ENCODE measurements at places on chromosomes 13 and 19.

DNA sequence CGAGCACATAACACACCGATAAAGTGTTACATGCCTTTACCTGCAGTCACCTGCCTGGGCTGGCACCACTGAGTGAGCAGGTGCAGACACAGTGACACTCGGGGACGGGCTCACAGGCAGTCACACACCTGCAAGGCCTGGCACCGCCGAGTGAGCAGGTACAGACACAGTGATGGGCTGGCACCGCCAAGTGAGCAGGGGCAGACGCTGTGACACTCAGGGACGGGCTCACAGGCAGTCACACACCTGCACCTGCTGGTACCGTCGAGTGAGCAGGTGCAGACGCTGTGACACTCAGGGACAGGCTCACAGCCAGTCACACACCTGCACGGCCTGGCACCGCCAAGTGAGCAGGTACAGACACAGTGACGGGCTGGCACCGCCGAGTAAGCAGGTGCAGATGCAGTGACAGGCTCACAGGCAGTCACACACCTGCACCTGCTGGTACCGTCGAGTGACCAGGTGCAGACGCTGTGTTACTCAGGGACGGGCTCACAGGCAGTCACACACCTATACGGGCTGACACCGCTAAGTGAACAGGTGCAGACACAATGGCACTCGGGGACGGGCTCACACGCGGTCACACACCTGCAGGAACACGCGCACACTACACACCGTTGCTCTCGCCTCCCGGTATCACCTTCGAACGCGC lies 470 bp downstream of the ZNF835 start:
- DNase-seq = no peak

- DNase-seq = no peak
Observed at GRCh38 chr19:33462112-33462791, 59.3 kb downstream of the PEPD start.

DNA sequence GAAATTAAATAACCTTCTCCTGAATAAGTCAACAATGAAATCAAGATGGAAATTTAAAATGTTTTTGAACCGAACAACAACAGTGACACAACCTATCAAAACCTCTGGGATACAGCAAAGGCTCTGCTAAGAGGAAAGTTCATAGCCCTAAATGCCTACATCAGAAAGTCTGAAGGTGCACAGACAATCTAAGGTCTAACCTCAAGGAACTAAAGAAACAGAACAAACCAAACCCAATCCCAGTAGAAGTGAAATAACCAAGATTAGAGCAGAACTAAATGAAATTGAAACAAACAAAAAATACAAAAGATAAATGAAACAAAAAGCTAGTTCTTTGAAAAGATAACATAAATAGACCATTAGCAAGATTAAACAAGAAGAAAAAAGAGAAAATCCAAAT lies 9.0 kb downstream of the UGGT2 start:
- no peak for DNase-seq

- no peak for DNase-seq
Observed at GRCh38 chr13:34208336-34208735, 390.4 kb downstream of the RFC3 start.

DNA sequence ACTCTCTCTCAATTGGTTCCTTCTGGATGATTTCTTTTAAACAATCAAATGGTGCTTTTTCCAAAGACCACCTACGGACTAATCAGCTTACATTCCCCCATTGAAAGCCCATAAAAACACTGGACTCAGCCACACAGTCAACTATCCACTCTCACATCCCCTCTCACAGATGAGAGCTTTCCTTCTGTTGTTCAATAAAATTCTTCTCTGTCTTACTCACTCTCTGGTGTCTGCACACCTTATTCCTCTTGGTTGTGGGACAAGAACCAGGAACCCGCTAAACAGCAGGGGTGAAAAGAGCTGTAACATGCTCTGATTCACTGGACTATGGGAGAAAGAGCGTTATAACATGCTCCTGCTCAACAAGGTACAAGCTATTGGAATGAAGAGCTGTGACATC lies 2896.2 kb downstream of the PCDH9 start:
- DNase-seq = no peak

DNA sequence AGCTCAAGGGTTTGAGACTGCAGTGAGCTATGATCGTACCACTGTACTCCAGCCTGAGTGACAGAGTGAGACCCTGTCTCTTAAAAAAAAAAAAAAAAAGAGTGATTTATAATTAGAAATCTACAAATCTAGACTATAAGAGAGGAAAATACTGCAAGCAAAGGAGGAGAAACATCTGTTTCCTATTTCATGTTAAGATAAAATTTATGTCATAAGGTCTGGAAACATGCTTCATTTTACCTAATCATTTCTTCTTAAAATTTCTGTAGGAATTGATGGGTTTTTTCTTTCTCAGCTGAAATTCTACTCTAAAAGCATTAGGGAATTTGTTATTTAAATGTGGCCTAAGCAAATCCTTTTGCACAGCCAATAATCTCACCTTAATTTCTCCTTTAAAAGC lies 53.2 kb downstream of the C13orf42 start:
- DNase-seq = no peak

GRCh38 chr13:51614350-51614786 lies 30.1 kb downstream of the WDFY2 start:
- DNase-seq = peak; percentile 71

DNA sequence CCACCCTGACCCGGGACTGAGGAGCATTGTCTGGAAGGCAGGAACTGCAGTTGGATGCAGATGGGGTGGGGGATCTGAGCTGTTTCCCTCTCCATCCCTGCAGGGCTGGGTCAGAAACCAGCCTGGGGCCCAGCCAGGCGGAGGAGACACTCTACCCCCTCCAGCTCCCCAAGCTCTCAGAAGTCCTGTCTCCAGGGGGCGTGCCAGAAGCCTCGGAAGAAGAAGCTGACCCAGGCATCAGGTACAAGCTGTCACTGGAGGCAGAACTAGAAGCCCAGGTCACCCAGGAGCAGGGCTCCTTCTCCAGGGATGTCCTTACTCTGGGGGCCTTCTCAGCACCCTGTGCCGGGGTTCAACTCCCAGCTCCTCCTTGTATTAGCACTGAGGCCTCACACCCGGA lies 15.5 kb downstream of the SIX5 start:
- DNase-seq = no peak

GRCh38 chr13:80823472-80823871 lies 482.5 kb upstream of the SPRY2 start:
- no peak for DNase-seq

- DNase-seq = no peak
Observed at GRCh38 chr19:19329126-19329525, 8.5 kb downstream of the MAU2 start.

- DNase-seq = no peak
Observed at GRCh38 chr13:21427741-21428140, 31.4 kb downstream of the ZDHHC20 start.

DNA sequence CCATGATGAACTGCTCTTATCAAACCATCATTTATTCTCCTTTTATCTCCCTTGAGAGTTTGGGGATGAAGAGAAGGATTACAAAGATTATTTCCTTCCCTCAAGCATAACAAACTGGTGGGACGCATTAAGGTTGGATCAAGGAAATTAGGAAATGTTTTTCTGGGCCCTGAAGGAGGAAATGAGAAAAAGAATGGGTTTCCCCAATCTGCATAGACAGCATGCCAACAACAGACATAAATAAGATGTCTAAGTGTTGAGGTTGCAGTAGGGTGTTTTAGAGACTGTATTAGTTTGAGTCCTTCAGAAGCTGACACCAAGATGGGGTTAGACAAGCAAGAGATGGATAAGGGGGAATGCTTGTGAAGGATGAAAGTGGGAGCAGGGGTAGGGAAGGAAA lies 7.3 kb downstream of the EPSTI1 start:
- DNase-seq = no peak

DNA sequence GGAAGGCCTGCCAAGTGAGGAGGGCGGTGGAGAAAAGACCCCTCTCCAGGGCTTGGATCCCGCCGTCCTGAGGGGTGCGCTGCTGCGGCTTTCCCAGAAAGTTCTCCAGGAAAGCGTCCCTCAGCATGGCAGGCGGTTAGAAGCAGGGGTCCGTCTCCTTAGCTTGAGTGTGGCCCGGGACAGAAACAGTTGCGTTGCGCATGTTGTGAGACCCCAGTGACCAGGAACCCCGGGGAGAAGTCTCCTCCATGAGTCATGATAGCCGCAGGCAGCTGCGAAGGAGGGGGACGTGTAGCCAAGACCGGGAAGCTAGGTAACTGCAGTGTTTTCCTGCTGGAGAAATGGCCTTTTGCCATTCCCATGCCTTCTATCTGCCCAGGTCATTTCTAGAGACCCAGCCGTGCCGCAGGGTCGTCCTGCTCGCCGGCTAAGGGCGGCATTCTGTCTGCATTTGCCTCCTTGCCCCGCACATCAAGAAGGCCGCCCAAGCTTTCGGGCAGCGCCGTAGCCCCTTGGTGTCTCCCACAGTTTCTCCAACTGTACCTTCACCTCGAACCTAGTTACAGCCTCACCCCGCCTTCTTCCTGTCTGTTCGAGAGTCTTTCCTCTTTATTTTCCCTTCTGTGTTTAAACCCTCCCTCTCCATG lies 64.3 kb downstream of the TM9SF2 start:
- DNase-seq = no peak

DNA sequence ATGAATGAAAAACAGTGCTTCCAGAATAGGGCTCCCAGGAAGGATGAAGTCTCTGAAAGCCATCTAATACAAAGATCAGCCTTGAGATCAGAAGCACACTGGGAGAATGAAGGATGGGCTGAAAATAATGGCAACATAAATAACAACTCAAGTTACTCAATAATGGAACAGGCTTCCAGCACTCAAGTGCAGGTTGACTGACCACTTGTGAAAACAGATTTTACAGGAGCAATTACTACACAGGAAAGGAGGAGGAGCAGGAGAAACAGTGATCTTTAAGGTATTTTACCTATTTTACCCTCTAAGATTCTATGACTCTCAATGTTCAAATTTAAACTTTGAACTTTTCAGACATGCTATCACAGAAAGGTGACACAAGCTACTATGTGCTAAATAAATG lies 106.0 kb downstream of the USP12 start:
- no peak for DNase-seq

DNA sequence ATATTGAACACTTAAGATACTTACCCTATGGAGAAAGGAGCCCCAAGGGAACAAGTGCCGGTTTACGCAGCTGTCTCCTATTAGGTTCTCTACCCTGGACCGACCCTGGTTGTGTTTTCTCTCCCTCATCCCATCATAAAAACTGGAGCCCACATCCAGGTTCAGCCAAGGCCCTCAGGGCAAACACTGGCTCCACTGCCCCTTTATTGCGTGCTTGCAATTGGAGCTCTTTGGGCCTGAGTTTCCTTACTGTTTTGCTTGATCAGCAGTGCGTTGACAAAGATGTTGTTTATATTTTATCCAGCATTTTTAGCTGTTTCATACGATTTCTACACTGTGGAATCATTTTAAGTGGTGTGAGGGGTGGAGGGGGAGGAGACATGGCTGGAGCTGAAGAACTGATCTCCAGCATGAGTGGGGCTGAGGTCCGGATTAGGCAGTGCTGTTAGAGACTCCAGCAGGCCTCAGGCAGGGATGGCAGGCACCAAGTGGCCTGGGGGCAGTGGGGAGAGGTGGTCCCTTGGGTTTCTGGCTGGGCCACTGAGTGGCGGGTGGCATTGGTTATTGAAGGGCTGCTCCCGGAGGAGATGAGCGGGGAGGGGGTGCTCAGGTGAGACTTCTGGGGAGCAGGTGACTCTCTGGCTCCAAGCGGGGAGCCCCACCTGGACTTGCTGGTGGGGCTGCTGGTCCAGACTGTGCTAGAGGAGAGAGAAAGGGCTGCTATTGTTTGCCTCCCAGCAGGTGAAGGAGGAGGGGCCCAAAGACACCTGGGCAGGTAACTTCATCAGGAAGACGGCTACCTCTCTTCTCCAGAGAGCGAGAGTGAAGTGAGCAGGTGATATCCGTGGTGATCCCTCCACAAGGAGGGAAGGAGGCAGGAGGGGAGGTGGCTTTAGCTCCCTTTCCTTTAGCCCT lies 62.4 kb upstream of the RNF113B start:
- no peak for DNase-seq

GRCh38 chr19:49851456-49852259 lies 699 bp downstream of the PTOV1 start:
- DNase-seq = no peak

DNA sequence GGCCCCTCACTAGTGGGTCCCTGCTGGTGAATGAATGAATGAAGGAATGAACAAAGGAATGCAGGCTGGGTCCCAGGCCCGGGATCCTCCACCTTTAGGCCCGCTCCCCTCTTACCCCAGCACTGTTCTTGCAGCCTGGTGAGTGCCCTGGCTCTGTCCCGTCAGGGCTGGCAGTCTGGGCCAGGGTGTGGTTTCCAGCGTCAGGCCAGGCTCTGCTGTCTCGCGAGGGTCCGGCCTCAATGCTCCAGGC lies 317 bp downstream of the LYL1 start:
- DNase-seq = no peak

GRCh38 chr13:87274209-87274819 lies 396.9 kb upstream of the SLITRK5 start:
- DNase-seq = no peak

DNA sequence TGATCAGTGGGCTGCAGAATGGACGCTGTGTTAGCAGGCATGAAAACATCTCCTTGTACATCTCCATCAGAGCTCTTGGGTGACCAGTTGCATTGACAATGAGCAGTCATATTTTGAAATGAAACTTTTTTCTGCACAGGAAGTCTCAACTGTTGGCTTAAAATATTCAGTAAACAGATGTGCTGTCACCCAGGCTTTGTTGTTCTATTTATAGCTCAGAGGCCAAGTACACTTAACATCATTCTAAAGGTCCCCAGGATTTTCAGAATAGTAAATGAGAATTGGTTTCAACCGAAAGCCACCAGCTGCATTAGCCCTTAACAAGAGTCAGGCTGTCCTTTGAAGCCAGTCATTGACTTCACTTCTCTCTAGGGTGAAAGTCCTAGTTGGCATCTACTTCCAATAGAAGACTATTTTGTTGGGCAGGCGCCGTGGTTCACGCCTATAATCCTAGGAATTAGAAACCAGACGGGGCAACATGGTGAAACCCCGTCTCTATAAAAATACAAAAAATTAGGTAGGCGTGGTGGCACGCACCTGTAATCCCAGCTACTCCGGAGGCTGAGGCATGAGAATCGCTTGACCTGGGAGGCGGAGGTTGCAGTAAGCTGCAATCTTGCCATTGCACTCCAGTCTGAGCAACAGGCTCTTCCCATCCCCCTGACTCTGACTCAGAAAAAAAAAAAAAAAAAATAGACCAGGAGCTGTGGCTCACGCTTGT lies 7.9 kb upstream of the PDE4A start:
- DNase-seq = no peak

- DNase-seq = no peak
Observed at GRCh38 chr13:94218537-94218936, 260.9 kb downstream of the DCT start.

- DNase-seq = no peak
Observed at GRCh38 chr13:26759907-26760831, at the start of gene GPR12. Gene GPR12, minus strand, starts transcription at chr13:26760786. Its CDS starts 959 bp downstream, at chr13:26759827.

- DNase-seq = no peak
Observed at GRCh38 chr19:3250675-3251074, 26.2 kb downstream of the CELF5 start.

GRCh38 chr19:3151563-3152418 lies 16.0 kb downstream of the GNA15 start:
- DNase-seq = no peak

GRCh38 chr13:59266478-59267063 lies 897.2 kb downstream of the DIAPH3 start:
- DNase-seq = no peak
